ENCODE measurements at places on chromosomes 11 and 22. TPM values are rescaled to one million over a fixed set of nuclear protein-coding genes. Genes with fewer than 3 reads are reported as not detected.

DNA sequence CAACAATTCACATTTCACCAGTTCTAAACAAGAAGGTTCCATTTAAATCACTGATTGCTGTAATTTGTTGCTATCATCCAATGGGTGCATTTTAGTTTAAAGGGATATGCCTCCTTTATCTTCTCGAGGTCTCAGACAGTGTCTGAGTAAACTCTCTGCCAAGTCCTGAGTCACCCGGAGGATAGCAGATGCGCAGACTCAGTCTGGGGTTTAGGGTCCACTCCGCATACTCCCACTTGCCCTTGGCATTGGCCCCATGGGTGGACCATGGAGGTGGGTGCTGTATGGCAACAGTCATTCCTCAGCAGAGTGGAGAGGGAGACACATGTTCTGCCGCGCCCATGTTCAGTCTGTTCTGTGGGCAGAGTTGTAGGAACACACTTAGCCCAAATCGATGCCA is 65.4 kb upstream of the CRTAM start:
- DNase-seq = no peak

DNA sequence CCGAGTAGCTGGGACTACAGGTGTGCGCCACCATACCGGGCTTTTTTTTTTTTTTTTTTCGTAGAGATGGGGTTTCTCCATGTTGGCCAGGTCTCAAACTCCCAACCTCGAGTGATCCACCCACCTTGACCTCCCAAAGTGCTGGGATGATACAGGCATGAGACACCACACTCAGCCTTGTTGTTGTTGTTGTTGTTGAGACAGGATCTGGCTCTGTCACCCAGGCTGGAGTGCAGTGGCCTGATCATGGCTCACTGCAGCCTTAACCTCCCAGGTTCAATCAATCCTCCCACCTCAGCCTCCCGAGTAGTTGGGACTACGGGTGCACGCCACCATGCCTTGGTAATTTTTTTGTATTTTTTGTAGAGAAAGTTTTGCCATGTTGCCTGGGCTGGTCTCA is 23.4 kb upstream of the CLDN5 start:
- DNase-seq = no peak

GRCh38 chr11:32266601-32267000 is 168.7 kb downstream of the WT1 start:
- DNase-seq = peak; percentile 67

- DNase-seq = no peak
Measured at GRCh38 chr11:40683010-40683409, 776.4 kb downstream of the LRRC4C start.

The OR51A2 gene
- total RNA-seq = not detected

All from H4 (cell line).